ENCODE measurements at places on chromosomes 4 and X.

DNA sequence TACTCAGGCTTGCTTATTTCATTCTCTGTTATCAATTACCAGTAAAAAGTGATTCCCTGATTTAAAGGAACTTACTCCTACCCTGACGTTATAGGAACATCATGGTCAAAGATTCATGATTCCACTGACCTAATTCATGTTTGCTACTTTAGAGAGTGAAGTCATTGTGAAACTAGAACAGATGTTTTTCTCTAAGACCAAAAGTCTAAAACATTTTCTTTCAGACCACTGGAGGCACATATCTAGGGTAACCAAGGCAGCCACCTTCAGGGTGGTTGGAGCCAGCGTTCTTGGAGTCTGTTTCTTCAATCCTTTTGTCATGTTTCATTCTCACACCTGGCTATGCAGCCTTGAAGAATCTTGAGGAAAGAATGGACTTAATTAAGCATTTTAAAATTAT, 77.8 kb downstream of the GALNTL6 start:
- DNase-seq, result no peak

DNA sequence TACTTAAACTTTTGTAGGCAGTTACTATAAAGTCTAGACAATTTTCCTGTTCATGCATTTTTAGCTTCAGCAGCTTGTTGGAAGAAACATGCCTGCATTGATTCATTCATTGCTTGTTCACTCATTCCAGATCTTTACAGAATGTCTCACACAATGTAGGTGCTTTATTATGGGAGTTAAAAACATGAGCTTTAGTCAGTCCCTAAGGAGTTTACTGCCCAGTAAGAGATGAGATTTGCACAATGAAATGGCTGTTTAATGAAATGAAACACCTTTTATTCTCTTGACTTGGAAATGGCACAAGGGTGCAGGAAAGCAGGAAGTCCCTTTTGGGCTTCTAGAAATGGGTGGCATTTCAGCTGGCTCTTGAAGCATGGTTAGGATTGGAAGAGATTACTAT, 2.9 kb downstream of the NOCT start:
- peak; percentile 92 for DNase-seq

DNA sequence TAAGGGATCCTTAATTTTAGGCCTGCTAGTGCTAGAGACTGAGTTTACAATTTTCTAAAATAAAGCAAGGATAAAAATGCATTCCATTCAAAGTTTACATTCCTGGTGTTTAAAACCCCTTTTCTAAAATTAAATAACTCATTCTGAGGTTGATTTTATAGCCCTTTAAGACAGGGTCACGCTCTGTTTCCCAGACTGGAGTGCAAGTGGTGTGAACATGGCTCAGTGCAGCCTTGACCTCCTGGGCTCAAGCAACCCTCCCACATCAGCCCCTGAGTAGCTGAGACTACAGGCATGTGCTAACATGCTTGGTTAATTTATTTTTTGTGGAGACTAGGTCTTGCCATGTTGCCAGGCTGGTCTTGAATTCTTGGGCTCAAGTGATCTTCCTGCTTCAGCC, 6.8 kb upstream of the CDKL2 start:
- DNase-seq, result no peak

- DNase-seq, result no peak
Measured at GRCh38 chr4:94871644-94872305, 114.0 kb downstream of the BMPR1B start.

GRCh38 chr4:96524311-96524875, 684.5 kb downstream of the PDHA2 start:
- DNase-seq, result no peak

- DNase-seq, result no peak
Measured at GRCh38 chr4:155582041-155582440, 84.6 kb upstream of the GUCY1A1 start.

- DNase-seq, result no peak
Measured at GRCh38 chr4:186957952-186958555, 234.4 kb upstream of the FAT1 start.

DNA sequence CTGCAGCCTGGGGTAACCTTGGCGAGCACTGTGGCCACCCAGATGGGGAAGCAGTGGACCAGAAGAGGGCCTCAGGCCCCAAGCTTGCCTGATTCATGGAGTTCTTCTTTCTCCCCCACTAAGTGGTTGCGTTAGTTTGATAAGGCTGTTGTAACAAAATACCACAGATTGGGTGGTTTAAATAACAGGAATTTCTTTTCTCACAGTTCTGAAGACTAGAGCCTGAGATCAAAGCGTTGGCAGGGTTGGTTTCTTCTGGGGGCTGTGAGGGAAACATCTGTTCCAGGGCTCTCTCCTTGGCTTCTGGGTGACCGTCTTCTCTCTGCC, 105.7 kb upstream of the GATB start:
- DNase-seq, result no peak

DNA sequence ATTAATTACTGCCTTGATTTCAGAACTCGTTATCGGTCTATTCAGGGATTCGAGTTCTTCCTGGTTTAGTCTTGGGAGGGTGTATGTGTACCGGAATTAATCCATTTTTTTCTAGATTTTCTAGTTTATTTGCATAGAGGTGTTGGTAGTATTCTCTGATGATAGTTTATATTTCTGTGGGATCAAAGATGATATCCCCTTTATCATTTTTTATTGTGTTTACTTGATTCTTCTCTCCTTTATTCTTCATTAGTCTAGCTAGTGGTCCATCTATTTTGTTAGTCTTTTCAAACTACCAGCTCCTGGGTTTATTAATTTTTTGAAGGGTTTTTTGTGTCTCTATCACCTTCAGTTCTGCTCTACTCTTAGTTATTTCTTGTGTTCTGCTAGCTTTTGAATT, 32.1 kb downstream of the CDX4 start:
- no peak for DNase-seq

GRCh38 chr4:25015012-25015411, 15.7 kb downstream of the LGI2 start:
- DNase-seq, result no peak

GRCh38 chr4:39642885-39643552, 4.4 kb upstream of the SMIM14 start:
- DNase-seq, result no peak

GRCh38 chr4:159420162-159421057, 317.5 kb downstream of the RAPGEF2 start:
- no peak for DNase-seq

DNA sequence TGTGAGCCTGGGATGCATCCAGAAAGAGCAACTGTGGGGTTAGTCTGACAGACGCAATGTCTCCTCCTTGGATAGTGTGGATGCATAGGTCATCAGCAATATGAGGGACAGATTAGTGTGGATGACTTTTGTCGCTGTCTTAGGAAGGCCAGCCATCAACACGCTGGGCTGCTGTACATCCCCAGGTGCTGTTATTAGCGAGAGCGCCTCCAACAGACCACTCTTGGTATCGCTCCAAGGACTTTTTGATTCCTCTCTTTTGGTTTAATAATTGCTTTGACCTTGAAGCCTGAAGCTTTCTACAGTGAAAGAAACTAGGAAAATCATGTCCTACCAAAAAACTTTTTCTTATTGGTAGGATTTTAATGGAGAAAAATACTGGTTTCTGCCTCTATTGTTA, 76.7 kb downstream of the TMEM131L start:
- DNase-seq, result no peak

DNA sequence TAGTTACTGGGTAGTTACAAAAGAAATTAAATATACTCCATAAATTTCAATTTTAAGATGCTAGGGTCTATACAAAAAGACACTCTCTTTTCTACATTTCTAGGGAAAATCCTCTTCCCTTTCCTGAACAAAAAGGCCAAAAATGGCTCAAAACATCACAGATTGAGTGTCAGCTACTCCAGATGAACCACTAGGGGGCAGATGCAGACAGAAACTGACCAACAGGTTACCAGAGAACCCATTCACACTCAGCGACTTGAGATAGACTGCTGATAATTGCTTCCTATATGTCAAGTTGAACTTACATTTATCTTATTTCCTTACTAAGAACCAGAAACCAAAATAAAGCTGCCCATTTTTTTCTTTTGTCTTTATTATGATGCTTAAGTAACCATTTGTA, 83.4 kb upstream of the MID1IP1 start:
- DNase-seq, result peak; percentile 35

DNA sequence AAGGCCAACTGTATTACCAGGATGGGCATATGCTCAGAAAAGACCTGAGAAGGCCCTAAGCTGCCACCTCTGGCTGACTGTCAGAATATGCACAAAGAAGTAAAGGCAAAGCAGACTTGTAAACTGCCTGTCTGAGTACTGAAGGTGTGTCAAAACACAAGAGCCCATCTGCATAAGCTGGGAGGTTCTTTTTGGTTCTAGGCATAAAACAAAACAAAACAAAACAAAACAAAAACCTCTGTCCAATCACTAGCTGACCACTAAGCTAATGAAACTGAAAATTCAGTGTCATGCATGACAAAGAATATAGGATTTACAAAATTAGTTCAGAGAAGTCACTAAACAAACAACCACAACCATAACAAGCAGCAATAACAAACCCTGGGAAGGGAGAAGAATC, 20.6 kb downstream of the SH3D19 start:
- no peak for DNase-seq

DNA sequence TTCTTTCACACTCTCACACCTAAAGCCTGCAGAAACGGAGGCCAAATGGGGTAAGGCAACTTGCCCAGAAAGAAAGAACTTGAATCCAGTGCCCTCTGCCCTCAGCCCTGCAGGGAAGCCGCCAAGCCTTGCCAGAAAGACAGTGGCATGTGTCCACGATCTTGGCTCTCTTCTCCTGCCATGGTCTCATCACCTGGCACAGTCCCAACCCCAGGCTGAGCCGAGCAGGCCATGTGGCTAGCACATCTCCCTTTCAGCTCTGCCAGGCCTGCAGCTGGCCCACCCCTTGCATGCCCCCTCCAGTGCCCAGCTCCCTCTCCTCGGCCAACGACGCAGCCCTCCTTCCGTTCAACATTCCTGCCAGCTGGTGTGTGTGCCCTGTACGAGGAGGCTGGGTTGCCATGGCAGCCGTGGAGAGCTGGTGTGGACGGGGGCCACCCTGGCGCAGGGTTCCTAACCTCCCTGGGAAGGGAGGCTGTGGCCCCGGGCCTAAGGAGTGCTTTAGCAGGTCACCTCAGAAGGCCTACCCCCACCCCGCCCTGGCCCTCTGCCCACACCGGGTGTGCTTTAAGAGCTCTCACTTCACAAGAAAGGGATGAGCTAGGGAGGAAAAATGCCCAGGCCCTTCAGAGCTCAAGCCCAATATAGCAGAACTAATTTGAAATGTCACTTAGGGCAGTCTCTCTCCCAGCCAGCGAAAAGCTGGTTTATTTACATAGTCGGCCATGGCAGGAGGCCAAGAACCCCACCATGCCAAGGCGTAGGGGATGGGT, 73.0 kb upstream of the PJA1 start:
- no peak for DNase-seq

DNA sequence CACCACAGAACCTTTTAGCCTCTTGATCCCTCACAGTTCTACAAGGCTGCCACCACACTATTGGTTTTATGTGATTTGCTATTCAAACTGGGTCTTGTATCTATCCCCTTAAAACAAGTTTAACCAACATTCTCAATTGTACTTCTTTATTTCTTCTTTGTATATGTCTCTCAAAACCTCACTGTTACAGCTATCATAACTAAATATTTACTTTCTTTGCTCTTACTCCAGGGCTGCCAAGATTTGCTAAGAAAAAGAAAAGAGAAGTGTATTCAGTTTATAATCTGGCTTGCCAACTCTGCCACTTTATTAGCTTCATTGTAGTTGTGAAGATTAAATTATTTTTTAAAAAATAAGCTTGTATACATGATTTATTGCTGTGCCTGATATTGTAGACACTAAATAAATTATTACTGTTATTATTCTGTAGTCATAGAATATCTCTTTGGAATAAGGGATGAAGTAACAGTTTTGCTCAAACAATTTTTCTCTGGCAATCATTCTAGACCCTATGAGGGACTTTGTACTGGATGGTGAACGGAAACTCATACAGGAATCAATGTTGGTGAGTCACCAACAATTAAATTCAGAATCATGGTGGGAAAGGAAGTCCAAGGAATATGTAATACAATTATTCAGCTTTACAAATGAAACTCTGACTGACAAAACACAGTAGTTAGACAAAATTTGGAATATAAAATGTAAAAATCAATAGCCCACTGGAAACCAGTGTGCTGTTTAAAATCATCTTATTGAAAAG, 127.1 kb upstream of the DCAF8L1 start:
- DNase-seq, result no peak

GRCh38 chr4:20015636-20016224, 236.0 kb upstream of the SLIT2 start:
- no peak for DNase-seq

DNA sequence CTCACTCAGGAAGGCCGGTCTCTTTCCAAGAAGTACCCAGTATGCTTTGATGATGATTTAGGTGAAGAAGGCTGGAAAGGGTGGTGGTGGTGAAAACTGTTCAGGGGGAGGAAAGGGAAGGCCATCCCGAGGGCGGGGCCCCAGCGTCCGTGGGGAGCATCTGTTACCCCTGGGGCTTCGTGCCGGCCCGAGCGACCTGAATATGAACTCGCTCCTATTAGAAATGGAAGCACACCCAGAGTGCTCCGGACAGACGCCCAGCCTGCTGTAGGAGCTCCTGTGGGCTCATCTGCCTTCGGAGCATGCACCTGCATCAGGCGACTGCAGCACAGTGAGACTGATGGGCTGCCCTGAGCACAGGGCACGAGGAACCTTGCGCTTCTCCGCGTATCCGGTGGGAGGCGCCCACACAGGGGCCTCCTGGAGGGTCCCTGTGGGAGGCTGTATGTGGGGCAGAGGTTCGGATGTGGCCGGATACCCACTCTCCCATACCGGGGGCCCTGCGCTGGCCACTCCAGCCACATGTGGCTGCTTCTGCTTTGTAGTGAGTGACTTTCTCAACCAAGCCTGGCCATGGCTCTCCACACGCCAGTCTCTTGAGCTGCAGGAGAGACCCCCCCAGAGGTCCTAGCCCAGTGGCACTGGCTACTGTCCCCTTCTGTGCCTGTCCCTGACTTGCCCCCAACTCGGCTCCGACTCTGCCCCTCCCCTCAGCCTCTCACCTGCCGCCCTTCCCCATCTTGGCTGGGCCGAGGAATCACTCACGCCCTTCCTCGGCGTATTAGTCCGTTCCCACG, 36.7 kb downstream of the FGFRL1 start:
- DNase-seq, result no peak

DNA sequence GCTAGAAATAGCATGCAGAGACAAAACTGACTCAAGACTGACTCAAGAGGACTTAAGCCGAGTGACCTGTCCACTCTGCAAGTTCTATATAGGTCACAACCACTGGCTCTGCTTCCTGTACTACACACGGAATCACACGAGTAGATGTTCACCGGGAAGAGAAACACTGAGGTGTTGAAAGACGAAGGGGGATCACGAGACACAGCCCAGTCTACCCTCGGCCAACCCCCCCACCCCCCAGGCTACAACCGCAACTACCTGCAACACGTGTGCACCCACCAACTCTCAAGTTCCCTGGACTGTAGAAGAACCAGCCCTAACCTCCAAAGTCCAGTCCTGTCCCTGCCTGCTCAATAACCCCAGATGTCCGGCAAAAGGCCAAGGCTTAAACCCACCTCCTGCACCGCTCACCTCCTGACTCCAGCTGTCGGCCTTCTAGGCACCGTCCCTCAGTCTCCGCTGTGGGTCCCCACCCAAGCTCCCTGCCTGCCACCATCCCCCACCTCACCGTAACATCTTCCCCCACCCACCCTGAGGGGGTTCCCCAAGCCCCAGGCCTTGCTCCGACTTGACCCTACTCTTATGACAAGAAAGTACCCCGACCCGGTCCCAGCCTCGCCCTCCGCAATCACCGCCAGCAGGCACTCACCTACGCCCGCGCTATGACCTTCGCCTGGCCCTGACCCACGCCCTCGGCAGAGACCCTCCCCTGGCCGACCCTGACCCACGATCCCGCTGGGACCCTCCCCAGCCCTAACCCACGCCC, 739 bp downstream of the GAK start:
- no peak for DNase-seq

Measured in COLO829 (cell line).